ENCODE measurements at places on chromosomes 16 and 17.

GRCh38 chr17:57145347-57145746, 60.3 kb downstream of the AKAP1 start:
- DNase-seq: no peak

- no peak for DNase-seq
These were observed 109.7 kb downstream of the C16orf95 start for GRCh38 chr16:87207509-87207908.

DNA sequence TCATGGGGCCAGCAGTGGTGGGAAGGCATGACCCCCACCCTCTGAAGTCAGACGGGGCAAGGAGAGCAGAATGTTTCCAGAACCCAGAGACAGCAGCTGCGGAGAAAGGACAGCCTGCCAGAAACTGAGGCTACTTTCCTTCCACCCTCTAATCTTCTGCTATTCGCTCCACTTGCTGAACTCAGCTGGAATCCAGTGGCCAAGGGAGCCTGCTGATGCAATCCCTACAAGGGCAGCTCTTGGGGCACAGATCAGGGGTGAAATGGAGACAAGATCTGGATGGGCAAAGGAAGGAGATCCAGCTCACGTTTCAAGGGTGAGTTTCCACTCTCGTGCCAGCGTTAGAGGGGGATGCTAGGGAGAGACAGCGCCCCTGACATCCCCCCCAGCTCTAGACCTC, 479.1 kb downstream of the SLC39A11 start:
- DNase-seq: no peak

- DNase-seq: no peak
These were observed 83.7 kb downstream of the N4BP1 start for GRCh38 chr16:48526058-48526957.

- DNase-seq: no peak
These were observed 33.5 kb downstream of the GNA13 start for GRCh38 chr17:65022751-65023700.

GRCh38 chr16:4056161-4057105, 59.8 kb downstream of the ADCY9 start:
- no peak for DNase-seq

DNA sequence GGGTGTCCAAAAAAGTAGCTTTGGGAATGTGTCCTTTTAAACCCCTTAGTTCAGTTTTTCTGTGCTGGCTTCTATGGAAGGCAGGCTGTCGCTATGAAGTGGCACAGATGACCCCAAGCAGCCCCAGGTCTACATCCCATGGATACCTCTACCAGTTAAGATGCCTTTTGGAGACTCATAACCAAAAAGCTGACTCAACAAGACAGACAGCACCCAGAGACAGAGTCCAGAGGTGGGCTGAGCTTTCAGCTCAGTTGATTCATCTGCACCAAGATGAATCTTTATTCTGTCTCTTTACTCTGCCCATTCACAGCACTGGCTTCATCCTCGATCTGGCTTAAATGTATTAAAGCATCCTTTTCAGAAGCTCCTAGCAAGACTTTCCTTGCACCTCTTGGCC, 29.8 kb upstream of the RBBP6 start:
- no peak for DNase-seq

GRCh38 chr17:75531721-75532072, 6.2 kb downstream of the LLGL2 start:
- no peak for DNase-seq

DNA sequence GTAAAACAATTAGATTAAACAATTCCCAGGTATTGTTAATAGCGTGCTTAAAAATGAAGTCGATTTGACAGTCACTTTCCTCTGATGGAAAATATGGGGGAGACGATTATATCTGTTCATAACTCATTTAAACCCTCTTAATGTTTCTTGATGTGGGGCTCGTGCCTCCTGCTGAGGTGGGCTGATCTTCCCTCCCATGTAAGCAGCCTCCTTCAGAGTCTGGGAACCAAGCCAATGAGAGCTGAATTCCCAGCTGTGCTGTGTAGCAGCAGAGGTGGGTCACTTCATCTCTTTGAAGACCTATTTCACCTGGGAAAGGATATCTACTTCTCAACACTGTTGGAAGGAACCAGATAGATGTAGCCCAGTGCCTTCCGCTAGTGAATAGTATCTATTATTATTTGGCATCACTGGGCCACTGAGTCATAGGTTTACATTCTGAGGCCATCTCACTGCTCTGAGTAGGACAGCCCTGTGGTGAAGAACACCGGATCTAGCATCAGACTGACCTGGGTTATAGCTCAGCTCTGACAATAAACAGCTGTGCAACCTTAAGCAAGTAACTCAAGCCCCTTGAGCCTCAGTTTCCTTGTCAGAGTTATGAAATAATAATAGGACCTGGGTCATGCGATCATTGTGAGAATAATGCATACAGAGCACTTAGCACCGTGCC, 85.3 kb upstream of the C16orf82 start:
- DNase-seq: no peak

- DNase-seq: no peak
These were observed 34.9 kb downstream of the PECAM1 start for GRCh38 chr17:64355536-64356303.

GRCh38 chr17:74419928-74420411, 11.9 kb upstream of the GPRC5C start:
- no peak for DNase-seq

- DNase-seq: no peak
These were observed 476.4 kb downstream of the HS3ST3B1 start for GRCh38 chr17:14777291-14777690.

- DNase-seq: no peak
These were observed 35.2 kb downstream of the CIBAR2 start for GRCh38 chr16:85077039-85077438.

- no peak for DNase-seq
These were observed 17.6 kb upstream of the CDH13 start for GRCh38 chr16:82609140-82609539.

GRCh38 chr17:81171941-81172340, 5.9 kb upstream of the AATK start:
- DNase-seq: no peak
